ENCODE measurements at places on chromosomes 12 and 14. TPM values are rescaled to one million over a fixed set of nuclear protein-coding genes. Genes with fewer than 3 reads are reported as not detected.

The SMOC1 gene
- not detected for total RNA-seq

The GNG2 gene
- 252 TPM for total RNA-seq

The ATP2B1 gene
- 189 TPM for total RNA-seq

The DNAJC22 gene
- not detected for total RNA-seq

The DENND5B gene
- total RNA-seq: 0.76 TPM

The ANKRD33 gene
- total RNA-seq: not detected

Data from CD4-positive, CD25-positive, alpha-beta regulatory T cell (primary cell).